ENCODE measurements at places on chromosomes 2 and 18.
A peak's percentile ranks its signal among the peaks of the same experiment; 100 is the strongest.

DNA sequence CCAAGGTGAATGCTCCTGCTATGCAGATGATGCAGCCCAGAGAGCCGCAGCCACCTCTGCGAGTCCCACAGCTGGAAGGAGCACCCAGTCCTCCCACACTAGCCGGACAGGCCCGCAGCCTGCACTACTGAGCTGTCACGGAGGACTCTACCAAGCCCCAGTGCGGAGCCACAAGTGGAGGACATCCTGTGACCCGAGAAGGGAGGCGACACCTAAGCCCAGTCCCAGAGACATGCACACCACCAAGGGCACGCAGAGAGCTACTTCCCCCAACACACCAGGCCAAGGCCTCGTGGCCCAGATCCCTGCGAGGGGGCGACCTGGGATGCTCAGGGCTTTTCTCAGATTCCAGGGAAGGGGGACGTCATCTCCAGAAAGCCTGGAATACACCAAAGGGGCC is 12.9 kb downstream of the HS1BP3 start:
- H3K4me3 ChIP-seq = no peak overlapping the region
- H3K4me1 ChIP-seq = peaks cover 8% of the 10 kb centered on the region
- DNase-seq = no peak
- no peaks in the 10 kb centered on the region for H3K27me3 ChIP-seq
- peaks cover 58% of the 10 kb centered on the region for H3K36me3 ChIP-seq
- H3K27ac ChIP-seq = no peak overlapping the region

DNA sequence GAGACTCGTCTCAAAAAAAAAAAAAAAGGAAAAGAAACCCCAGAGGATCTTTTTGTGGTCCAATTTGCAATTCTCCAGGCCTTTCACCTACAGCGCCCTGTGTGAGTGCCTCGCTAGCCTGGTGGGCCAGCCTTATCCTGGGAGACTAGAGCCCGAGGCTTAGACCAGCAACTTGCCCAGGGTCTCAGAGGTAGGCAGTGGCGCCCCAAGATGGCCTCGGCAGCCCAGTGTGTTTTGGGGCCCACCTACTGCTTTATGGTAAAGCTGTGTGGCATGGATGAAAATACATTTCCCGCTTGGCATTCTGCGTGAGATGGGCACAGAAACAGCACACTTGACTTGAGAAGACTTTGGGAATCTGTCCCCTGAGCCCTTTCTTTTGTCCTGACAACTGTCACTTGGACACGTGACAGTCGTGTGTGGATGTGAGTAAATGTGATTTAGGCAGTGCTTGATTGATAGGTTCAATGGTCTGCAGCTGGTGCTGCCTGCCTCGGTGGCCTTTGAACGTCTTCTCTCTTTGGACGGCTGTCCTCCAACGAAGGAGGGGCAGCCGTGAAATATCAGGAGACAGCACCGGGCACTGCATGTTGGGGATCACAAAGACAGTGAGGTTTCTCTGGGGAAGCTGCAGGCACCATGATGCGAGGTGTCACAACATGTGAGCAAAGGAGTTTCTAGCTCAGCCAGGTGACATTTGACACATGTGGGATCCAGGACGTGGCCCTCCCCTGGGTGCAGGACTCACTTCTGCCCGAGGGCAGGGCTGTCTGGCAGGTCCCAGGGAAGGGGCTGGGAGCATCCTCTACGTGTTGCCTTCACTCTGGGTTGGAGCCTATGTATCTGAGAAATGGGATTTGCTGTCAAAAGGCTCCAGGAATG is 209.5 kb upstream of the TWIST2 start:
- no peaks in the 10 kb centered on the region for H3K4me1 ChIP-seq
- H3K27me3 ChIP-seq = no peaks in the 10 kb centered on the region
- no peaks in the 10 kb centered on the region for H3K36me3 ChIP-seq
- DNase-seq = no peak
- H3K4me3 ChIP-seq = no peak overlapping the region

DNA sequence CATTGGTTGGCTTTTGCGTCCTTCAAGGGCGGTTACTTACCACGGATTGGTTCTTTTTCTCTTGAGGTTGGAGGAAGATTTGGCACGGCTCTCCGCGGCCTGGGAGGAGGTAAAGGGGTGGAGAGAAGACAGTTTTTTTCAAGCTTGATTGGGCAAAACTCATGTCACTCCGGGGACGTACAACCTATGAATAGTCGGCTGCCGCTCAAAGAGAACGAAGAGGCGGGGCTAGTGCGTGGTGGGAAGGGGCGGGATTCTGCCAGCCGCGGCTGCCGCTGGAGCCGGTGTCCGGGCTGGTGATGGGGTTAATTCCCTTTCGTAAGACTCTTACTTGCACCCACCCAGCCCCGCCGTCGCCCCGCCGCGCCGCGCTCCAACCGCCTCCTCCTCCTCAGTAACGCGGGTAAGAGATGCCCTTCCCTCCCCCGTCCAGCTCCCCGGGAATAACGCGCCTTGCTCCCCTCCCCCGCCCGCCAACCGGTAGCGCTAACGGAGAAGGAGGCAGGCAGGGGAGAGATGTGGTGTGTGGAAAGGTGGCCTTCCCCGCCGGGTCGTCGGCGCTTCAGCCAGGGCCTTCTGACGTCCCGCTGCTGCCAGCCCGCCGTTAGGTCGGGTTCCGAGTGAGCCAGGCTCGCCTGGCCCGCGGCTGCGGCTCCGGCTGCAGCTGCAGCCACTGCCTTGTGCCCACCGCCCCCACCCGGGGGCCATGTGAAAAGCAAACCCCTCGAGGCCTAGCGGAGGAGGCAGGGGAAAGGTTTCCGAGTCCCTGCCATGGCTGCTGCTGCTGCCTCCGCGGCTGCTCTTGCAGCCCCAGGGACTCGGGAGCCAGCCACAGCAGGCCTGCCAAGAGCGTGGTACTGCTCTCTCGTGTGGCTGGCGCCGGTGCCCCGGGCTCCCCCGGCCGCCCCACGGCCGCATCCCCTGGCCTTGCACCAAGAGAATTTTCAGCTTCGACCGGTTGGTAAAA is at the start of gene R3HDM1:
R3HDM1 (plus strand) TSS at position 254 of the 967 bp plus-strand sequence. CDS start 73,362 bp downstream, outside the sequence.
- H3K4me1 ChIP-seq = peaks cover 18% of the 10 kb centered on the region
- DNase-seq = peak; percentile 82
- no peak within 1 kb of the TSS for H3K4me3 ChIP-seq
- no peaks in the 10 kb centered on the region for H3K27me3 ChIP-seq
- peaks cover 1% of the 10 kb centered on the region for H3K36me3 ChIP-seq

DNA sequence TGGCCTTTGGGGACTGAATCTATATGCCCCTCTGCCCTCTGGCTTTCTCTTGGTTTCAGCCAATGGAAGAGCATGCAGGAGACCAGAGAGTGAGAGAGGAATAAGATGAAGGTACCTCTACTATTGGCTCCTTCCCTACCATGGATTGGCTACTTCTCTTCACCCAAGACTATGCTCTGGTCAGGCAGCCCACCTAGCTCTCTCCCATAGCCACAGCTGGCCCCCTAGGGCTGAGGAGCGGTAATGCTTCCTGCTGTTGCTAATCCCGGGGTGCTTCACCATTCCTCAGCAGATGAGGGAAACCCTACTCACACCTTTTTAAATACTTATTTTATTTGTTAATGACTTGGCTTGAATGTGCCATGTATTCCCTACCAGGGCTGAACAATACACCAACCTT is 142.4 kb downstream of the MREG start:
- no peak for DNase-seq
- H3K36me3 ChIP-seq = no peaks in the 10 kb centered on the region
- no peak overlapping the region for H3K27ac ChIP-seq
- H3K4me3 ChIP-seq = no peak overlapping the region
- H3K27me3 ChIP-seq = peaks cover 9% of the 10 kb centered on the region

DNA sequence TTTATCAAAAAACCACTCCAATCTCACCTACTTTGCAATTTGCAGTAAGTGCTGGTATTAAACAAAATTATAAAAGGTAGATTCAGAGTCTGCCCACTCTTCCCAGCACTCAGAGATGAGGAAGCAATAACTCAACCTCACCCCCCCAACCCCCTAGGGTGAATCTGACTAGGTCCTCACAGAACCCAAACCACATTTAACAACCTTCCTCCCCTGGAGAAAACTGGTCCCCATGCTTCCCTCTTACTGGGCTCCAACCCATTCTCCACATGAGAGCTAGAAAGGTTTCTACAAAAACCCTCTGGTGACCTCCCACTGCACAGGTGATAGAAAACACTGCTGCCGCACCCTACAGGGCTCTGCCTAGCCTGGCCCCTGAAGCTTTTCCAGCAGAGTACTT is 40.5 kb upstream of the BMP10 start:
- no peaks in the 10 kb centered on the region for H3K36me3 ChIP-seq
- peaks cover 28% of the 10 kb centered on the region for H3K4me1 ChIP-seq
- H3K4me3 ChIP-seq = no peak overlapping the region
- DNase-seq = no peak

All from activated B cell treated with CpG ODN at 0.5 μM for 24 hours (primary cell).